ENCODE measurements at places on chromosomes 1 and 21.
A peak's percentile ranks its signal among the peaks of the same experiment; 100 is the strongest.

- no peak for DNase-seq
These were observed 315.4 kb downstream of the MATN1 start for GRCh38 chr1:30407865-30408580.

DNA sequence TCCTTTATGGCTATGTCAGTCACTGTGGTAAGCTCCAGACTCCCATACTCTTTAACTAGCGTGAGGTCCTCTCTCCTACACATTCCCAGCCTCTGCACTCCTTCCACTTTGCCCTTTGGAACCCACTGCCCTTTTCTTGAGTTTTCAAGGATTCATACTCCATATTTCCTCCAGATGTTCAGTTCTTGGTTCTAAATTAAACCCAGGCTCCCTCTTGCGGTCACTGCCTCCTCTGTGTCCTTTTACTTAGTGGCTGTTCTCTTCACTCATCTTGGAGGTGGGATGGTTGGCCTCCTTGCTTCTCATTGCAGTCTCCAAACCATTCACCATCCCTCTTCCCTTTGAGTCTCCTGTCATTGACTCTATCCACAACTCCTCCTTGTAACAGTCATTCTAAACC, 208.1 kb downstream of the TGFB2 start:
- DNase-seq = no peak

DNA sequence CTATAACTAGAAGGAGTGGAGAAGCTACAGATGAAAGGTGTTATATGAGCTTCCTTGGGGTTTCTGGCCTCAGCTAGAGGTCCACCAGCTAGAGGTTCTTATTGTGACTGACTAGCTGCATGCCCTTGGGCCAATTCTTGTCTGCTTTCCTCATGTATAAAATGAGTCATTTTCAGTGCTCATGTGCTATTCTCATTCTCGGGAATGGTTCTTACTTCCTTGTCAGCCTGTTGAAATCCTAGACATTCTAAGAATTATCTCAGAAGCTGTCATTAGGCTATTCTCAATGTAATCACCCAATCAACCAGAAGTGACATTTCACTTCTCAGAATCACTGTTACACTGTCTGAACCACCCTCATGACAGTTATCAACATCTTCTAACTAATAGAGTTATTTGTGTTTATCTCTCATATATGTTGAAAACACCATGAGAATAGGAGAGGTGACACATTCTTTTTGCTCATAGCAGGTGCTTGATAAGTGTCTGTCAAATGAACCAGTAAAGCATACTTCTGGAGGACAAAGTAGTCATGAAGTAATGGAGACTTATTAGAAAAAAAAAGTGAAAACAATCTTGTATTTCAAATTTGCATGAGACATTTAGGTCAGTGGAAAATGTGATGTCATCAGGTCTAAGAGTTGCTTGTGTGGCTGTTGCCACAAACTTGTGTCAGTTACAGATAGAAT, 122.8 kb upstream of the IVNS1ABP start:
- DNase-seq = peak; percentile 94

GRCh38 chr1:219903353-219903871, 24.9 kb downstream of the SLC30A10 start:
- no peak for DNase-seq

GRCh38 chr1:117942293-117942692, 12.8 kb downstream of the WDR3 start:
- no peak for DNase-seq

GRCh38 chr1:16018308-16018707, 465 bp upstream of the HSPB7 start:
- no peak for DNase-seq

- DNase-seq = no peak
These were observed 83.1 kb downstream of the INTS7 start for GRCh38 chr1:211952299-211952698.

GRCh38 chr1:115312742-115313141, 25.3 kb downstream of the NGF start:
- no peak for DNase-seq

GRCh38 chr1:205715628-205716027, 34.4 kb downstream of the NUCKS1 start:
- DNase-seq = no peak

DNA sequence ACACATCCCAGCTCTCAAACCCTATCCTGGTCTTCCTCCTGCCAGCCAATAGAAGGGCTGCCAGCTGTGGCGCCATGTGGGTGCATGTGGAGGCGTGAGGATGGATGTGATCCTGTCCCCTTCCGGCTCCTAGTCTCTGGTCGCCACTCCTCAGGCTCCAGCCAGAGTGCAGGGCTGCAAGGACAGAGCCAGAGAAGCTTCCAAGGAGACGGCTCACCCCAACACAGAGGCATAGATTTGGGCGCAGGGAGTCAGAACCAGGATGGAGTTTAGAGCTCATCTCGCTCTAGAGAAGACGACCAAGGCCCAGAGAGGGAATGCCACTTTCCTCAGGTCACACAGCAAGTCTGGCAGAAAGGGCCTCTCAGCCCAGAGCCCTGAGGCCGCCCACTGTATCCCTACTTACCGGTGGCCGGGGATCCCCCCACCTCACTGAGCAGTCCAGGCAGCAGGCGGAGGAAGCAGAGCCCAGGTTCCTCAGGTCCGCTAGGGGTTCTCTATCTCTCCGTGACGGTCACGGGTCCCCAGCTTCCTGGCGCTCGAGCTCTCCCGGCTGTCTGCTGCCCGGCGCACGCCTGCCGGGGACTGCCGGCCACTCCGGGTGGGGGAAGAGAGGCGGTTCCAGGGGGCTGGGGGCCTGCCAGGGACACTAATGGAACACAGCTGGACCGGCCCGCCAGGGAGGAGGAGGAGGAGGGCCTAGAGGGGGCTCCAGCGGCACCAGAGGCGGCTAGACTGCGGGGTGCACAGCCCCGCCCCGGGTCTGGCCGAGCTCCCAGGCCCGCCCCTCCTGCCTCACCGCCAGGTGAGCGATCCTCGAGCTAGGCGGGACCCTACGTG, at the start of gene COL16A1:
Gene COL16A1, minus strand, starts transcription at position 587 of the 840 bp plus-strand sequence. CDS start 1,824 bp downstream, outside the sequence.
- no peak for DNase-seq

DNA sequence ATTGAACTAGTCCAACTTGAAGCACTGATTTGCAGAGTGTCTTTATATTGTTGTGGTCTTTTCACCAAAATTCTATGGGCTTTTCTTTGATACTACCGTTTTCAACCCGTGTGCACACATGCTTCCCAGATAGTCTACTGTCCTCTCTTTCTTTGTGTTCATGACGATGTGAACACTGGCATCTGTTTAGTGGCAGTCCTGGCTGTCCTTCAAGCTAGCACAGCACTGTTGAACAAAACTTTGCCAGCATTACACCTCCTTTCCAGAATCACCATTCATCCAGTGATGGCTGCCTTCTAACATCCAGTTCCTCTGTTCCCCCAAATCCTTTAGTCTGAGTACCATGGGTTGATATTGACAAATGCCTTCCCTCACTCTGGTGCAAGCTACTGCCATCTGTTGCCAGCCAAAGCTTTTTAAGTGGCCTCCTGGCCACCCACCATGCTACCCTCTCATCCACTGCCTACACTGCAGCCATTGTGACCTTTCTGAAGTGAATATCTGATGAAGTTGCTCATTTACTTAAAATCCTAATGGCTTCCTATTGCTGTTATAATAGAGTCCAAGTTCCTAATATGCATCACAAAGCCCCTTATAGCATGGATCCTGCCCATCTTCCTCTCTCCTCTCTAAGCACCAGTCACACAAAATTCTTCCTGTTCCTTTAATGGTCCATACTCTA, 94.3 kb downstream of the NIBAN1 start:
- no peak for DNase-seq

DNA sequence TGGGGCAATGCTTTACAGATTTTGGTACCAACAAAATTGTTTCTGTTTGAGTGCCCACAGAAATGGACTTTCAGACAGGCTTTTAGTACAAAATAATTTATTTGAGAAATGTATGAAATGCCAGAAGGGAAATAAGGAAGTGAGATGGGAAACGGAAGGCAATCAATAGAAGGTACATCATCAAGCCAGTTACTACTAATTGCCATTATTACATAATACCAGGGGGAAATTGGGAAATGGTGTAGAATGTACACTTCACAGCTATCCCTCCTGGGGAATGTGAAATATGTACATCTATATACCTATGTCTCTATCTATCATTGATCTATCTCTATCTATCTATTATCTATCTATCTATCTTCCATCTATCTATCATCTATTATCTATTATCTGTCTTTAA, 264.6 kb upstream of the B3GALT2 start:
- DNase-seq = no peak

- peak; percentile 56 for DNase-seq
These were observed 1.9 kb downstream of the ADARB1 start for GRCh38 chr21:45076245-45076711.

DNA sequence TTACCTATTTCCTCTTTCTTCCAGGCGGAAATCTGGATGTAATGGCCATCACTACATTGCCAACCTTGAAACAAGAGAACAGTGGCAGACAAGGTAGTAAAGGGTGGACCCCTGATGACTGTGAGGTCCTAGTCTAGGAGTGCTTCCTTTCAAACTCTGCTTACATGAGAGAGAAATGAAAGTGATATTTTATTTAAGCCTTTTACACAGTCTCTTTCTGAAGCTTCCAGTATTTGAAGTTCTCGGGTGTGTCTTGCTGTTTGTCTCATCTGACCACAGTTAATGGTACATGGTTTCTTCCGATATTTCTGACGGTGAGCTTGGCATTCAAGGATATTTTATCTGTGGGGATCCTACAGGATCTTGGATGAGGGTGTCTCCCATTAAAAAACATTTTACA, 215.2 kb downstream of the SLC45A1 start:
- DNase-seq = no peak

DNA sequence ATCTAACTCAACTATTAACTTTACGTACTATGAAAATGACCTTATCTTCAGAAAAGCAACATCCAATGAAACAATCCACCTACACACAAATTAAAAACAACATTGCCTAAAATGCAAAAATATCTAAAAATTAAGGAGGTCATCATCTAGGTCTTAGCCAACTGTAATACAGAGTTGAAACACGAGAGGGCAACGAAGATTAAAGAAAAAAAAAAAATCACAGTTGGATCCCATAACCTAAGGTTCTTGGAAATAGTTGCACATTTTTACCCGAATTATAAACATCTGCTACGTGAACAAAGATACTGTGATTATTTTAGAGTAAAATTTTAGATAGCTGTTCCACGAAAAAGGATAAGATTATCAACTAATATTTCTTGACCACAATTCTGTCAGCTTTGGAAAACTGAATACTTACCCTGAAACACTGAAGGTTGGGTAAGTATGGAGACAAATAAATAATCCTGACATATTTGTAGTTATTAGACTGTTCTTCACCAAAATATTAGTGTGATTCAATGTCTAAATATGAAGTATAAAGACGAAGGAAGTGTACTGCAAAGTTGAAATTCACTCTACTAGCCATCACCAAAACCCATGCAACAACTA, 88.0 kb upstream of the AK4 start:
- DNase-seq = peak; percentile 27

- DNase-seq = no peak
These were observed 2.1 kb downstream of the ARHGEF2 start for GRCh38 chr1:155976062-155976912.

DNA sequence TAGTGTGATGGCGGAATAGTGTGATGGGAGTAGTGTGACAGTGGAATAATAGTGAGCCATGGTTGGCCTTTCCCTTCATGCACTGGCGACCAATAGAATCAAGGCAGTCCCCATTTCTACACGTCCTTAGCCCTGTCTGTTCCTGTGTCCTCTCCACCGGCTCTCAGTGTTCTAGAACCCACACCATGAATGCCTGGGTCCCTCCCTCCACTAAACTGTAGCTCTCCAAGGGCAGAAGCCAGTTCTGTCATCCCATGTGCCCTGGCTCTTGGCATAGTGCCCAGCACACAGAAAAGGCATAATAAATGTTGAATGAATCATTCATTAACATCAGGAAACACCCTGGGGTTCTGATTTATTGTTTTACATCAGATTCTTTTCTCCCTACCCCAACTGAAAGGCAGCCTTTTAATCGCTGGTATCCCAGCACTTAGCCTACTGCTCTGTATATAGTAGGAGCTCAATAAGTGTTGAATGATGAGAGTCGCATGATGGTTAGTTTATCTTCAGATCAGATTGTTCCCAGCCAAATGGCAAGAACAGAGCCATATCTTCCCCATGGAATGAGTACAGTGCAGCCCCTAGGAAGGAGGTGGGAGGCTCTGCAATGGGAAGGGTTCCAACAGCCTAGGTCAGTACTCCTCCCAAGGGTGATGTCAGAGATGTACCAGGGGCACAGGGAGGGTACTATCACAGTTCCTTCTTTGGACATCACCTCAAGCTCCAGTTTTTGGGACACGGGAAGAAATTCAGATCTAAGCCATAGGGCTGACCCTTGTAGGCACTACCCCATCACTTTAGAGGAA, 325.7 kb downstream of the HHAT start:
- DNase-seq = peak; percentile 57

GRCh38 chr21:29664615-29665014, 275.2 kb downstream of the GRIK1 start:
- DNase-seq = no peak

GRCh38 chr1:77538956-77539518, 143.4 kb downstream of the ZZZ3 start:
- DNase-seq = no peak

DNA sequence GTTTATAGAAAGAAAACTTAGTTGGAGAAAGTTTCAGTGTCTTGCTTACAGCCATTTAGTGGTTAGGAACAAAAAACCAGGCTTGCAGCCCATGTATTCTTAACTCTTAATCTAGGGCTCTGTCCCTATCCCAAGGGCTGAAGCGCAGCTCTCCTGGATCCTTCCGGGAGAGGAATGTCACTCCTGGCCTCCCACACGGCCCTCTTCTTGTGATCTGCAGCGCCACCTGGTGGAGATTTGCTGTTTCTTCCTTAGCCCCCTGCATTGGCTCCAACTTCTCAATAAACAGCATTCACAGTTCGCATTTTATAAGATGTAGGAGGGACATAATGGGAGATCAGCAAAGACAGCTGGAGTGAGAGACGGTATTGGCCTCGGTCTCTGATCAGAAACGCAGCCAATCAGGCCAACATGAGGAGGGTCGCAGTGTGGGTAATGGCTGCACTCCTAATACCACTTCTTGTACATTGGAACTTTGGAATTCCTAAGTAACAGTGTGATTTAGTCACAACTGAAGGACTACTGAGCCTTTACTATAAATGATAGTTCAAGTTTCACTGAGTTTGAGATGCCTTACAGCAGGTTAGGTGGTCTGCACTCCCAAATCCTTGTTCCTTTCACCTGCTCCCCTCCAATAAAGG, 283.4 kb downstream of the ASTN1 start:
- DNase-seq = peak; percentile 57

- peak; percentile 38 for DNase-seq
These were observed 63.4 kb downstream of the KCNAB2 start for GRCh38 chr1:6108937-6109614.

DNA sequence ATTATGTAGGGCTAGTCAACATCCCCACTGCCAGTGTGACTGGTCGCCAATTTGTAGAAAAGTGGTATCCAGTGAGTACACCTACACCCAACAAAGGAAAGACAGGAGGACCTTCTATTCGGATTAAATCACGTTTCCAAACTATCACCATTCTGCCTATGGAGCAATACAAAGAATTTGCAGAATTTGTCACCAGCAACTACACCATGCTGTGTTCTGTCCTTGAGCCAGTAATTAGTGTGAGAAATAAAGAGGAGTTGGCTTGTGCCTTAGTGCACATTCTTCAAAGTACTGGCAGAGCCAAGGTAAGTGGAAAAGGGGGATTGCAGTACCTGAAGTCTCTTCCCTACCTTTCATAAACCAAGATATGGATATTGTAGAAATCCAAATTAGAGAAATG, 53.8 kb downstream of the CLEC20A start:
- no peak for DNase-seq

GRCh38 chr1:88455621-88456256, 228.3 kb upstream of the PKN2 start:
- no peak for DNase-seq

GRCh38 chr1:22526098-22526497, 37.2 kb upstream of the EPHA8 start:
- no peak for DNase-seq

- DNase-seq = no peak
These were observed 37.7 kb downstream of the CEP170 start for GRCh38 chr1:243217349-243217748.
